ENCODE measurements at places on chromosomes 5 and 9.

GRCh38 chr9:133263557-133263956, 11.4 kb downstream of the ABO start:
- no peak for DNase-seq

- no peak for DNase-seq
Measured at GRCh38 chr9:70100362-70100761, 56.7 kb downstream of the MAMDC2 start.

DNA sequence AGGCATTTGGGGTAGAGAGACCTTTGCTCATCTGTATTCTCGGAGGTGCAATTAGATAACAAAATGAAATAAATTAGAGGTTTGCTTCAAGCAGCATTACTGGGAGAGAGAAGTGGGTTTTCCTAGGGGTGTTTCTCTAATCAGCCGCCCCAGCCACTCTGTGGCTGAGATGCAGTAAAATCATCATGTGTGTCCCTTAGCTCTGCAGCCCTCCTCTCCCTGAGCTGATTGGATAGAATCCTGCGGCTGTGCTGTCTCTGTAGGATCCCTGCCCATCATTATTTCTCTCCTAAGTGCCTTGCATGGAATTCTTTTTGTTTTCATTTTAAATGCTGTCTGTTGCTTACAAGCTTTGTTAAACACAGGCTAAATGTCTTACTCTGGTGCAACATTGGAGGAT, 171.4 kb downstream of the SH3GL2 start:
- no peak for DNase-seq

DNA sequence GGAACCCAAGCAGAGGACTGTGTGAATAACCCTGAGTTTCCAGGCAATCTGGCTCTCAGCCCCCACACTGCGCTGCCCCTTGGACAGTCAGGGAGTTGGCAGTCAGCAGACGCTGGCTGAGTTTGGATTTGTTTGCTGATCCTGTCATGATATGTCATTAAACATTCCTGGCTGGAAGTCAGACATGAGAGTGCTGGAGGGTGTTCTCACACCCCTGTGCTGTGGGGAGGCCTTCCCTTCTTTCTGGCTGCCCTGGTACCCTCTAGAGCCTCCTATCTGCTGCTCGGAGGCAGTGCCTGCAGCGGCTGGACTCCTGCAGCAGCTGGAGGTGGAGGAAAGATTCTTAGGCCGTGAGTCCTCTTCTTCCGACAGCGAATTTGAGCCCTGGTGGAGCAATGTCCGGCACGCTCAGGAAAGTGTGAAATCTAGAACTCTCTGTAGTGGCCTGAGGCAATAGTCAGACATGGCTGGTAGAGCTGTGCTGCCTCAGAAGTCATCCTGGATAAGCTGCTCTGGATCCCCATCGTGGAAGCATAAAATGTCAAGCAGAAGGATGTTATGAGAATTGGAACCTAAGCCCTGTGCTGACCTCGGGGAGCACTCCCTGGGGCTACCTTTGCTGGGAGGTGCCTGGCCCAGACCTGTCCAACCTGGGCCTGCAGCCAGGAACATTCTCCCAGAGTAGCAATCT, 72.0 kb downstream of the PDE8B start:
- DNase-seq, result no peak

DNA sequence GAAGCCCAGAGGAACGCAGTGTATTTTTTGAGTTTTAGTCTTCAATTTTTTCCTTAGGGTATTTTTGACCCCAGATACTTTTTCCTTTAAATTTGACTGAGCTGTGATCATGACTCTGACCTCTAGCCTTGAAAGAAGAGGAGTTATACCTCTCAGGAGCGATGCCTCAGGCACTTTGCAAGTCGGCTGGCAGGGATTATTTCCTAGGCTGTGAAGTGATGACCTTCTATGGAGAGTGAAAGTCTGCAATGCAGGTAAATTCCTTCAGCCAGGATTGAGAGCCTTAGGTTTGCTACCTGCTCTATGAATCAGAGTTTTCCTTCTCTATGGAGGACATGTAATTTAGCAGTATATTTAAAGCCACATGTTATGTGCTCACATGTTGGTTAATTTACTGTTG, 10.8 kb upstream of the NUDT12 start:
- no peak for DNase-seq

DNA sequence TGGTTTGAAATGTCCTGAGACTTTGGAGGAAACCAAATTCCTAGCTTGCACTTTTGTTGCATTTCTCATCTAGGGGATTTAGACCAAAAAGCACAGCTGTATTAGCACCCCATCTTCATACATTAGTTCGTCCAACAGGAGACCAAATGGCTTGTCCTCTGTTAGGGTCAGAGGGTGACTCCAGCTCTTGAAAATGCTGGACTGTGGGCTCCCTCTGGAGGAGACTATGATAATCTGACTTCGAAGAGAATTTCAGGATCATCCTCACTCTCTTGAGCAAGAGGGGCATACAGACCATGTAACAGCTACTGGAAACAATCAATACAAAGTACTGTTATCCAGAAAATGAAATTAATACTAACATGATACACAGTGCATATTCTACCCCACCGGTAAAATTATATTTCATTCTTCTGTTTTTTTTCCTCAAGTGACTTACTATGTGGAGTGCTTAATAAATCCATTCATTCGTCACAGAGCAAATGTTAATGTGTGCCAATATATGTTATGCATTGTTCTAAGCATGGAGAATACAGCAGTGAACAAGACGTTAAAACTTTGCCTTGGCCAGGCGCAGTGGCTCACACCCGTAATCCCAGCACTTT, 63.7 kb upstream of the PPP2CA start:
- DNase-seq, result peak; percentile 54

DNA sequence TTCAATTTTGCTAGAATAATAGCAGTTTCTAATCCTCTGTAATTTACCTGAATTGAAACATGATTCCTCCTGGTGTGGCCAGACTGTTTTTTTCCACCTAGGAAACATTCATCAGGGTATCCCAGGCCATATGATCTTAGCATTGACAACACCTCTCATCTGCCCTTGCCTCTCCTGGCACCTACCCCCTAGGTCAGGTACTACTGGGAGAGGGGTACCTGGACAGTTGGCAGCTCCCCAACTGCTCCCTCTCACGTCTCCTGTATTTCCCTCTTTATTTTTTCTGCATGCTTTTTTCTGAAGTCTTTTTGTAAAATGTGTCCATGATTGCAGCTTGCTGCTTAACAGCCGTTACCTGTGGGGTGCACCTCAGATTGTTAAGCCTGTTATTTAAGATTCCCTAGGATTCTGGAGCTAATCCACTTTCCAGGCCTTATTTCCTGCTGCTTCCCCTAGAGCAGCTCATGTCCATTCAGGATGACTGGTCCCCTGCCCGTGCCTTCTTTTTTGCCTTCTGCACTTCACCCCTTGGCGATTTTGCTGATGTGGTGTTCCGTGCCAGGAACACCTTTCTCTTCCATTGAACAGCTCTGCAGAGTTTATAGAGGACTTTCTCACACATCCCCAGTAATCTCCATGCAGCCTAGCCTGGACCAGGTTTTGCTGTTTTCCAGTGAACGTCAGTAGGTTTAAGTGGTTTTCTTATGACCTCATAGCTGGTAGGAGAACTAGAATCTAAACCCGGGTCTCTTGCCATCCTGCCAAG, 33.6 kb downstream of the SNX30 start:
- peak; percentile 42 for DNase-seq

- DNase-seq, result no peak
Measured at GRCh38 chr5:139856714-139857113, 61.1 kb downstream of the PSD2 start.

GRCh38 chr9:121718084-121718483, 66.7 kb downstream of the DAB2IP start:
- DNase-seq, result peak; percentile 82
